ENCODE measurements at places on chromosomes 12 and 14.

GRCh38 chr12:12898911-12899511 lies 7.6 kb downstream of the GPRC5A start:
- DNase-seq: no peak

DNA sequence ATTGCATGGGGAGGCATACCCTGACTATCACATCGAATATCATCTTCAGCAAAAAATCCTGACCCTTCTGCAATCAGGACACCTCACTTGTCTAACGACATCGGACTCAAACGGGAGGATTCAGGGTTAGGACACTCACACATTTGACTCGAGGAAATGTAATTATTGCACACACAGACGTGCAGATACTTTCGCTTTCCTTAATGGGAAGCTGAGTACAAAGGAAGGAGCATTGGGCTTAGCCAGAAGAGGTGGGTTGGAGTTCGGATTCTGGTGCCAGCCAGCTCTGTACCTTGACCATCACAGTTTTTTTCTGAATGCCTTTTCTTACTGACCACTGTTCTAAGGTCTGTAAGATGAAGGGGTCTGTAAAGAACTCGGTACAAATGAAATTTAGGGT lies 260.4 kb downstream of the GALC start:
- DNase-seq: no peak

DNA sequence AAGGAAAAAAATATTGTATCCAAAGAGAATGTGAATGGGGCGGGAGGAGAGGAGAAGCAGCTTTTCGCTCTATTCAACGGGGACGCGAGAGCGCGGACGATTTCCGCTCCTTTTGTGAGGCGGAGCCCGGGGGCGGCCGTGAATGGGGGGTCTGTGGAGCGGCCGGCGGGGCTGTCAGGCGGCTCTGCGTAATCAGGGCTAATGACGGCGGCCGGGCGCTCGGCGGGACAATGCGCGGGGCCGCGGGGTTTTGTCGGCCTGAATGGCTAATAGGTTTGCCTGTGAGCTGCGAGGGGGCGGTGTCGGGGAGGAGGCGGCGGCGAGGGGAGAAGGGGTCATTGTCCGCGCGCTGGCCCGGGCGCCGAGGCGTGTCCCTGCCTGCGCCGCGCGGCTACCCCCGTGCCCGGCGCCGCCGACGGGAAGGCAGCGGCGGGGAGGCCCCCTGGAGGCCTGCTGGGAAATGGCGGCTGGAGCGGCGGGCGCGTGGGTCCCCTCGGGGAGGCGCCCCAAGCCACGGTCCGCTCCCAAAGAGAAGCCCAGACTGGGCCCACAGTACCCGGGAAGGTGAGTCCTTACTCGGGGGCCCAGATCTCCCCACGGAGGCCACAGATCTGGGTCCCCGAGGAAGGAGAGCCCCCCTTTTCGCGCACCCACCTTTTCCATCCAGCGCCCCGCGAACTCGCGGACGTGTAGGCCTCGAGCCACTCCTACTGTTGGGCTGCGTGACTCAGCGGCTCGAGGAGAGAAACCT lies 6.0 kb downstream of the SIX6 start:
- no peak for DNase-seq

- DNase-seq: no peak
These were observed 47.6 kb upstream of the EIF5 start for GRCh38 chr14:103286460-103286859.

GRCh38 chr14:47220096-47220495 lies 455.3 kb downstream of the MDGA2 start:
- DNase-seq: no peak

Measured in activated CD4-positive, alpha-beta T cell treated with anti-CD3 and anti-CD28 coated beads for 1 hour (primary cell).